Fibroblast of villous mesenchyme (primary cell): ENCODE measurements at places on chromosomes 3 and 15. TPM values are rescaled to one million over a fixed set of nuclear protein-coding genes. Genes with fewer than 3 reads are reported as not detected.

The MCF2L2 gene
- 0.43 and 0.64 TPM in 2 replicates for total RNA-seq

GRCh38 chr3:147940405-147941193 lies 531.4 kb downstream of the ZIC1 start:
- no peak for DNase-seq

- peak; percentile 52 for DNase-seq
Measured at GRCh38 chr15:37771465-37771864, 163.0 kb upstream of the TMCO5A start.

DNA sequence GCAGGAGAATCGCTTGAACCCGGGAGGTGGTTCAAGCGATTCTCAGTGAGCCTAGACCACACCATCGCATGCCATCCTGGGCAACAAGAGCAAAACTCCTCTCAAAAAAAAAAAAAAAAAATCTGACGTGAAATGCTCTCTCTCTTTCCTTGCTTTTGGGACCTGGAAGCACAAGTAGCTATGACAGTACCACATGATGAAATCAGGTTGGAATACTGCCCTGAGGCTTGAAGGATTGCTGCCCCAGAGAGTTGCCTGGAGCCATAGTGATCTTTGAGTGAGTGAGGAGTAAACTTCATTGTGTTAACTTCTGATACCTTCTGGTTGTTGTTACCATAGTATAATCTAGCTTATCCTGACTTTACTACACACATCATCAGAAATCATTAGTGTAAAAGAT lies 23.3 kb downstream of the AKAP13 start:
- DNase-seq: peak; percentile 64

The LAMB2 gene
- total RNA-seq: 369 and 378 TPM in 2 replicates

The ADAMTS17 gene
- total RNA-seq: under 0.01 and 0.32 TPM in 2 replicates

DNA sequence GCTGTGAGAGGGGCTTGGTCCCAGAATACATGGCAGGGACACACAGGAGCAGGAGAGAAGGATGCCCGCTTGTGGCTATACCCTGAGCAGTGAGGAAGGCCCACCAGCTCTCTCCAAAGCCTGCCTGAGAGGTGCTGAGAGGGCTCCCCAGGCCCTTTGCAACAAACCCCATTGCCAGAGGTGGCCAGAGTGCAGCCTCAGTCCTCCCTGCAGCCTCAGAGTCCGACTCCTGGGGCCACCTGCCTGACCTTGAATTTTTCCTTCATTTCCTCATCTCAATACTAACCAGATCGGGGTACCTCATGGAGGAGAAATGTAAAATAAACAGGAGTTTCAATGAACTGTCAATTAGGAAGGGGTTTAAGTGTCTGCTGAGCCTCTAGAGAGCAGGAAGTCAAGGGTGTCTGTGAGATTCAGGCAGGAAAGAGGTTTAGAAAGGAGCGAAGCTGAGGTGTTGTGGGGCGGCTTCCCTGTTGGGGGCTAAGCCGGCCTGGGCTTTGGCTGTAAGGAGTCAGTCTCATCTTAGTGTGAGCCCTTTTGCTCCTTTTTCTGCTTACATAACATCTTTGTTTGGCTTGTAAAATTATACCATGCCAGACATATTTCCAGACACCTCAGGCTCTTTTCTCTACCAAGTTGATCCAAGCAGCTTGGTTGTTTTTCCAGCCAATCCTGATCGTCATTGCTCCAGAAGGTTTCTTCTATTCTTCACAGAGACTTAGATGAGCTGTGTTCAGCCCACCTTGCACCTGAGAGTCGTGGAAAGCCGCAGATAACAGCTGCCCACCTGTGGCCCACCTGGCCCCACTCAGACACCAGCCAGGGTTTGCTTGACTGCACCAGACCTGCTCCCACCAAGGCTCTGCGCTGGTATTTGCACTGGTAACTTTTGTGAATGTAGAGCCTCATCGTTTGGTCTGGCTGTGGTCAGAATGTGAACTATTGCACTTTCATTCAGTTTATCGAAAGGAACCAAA lies 36.7 kb downstream of the CMTM7 start:
- DNase-seq: no peak

DNA sequence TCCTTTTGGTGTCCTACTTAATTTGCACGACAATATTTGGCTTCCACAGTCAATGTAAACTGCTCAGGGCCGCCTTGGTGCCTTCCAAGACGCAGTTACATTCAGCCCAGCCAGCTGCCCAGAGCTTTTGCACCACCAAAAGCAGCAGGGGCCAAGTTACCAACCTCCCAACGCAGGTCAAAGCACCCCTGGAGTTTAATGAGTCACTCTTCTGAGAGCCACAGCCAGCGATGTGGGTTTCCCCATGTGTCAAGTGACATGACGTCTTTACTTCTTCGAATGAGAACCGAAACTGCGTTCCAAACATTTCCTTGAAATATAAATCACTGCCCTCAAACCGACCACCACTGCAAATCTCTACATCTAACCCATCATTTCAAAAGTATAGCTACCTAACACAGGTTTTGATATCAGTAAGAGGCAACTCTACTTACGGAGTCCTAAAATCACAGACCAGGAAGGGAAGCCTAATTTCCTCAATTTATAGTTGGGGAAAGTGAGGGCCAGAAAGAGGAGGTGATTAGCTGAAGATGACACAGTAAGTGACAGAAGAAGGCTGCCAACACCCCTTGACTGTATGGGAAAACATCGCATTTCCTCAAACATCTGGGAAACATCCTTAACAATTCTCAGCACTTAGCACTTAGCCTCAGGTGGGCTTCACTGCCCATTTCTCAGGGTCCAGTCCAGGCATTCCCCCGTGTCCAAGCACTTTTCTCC lies 24.5 kb downstream of the MB21D2 start:
- peak; percentile 93 for DNase-seq

The SLC6A11 gene
- total RNA-seq: not detected in 2 replicates

- DNase-seq: peak; percentile 55
Measured at GRCh38 chr3:70840106-70840870, 527.9 kb upstream of the MDFIC2 start.

GRCh38 chr3:125125821-125126245 lies 70.0 kb upstream of the HEG1 start:
- peak; percentile 100 for DNase-seq

The CD276 gene
- 81.2 and 93.4 TPM in 2 replicates for total RNA-seq

The TMEM89 gene
- total RNA-seq: not detected in 2 replicates

The NR2E3 gene
- 0.86 and 0.97 TPM in 2 replicates for total RNA-seq

DNA sequence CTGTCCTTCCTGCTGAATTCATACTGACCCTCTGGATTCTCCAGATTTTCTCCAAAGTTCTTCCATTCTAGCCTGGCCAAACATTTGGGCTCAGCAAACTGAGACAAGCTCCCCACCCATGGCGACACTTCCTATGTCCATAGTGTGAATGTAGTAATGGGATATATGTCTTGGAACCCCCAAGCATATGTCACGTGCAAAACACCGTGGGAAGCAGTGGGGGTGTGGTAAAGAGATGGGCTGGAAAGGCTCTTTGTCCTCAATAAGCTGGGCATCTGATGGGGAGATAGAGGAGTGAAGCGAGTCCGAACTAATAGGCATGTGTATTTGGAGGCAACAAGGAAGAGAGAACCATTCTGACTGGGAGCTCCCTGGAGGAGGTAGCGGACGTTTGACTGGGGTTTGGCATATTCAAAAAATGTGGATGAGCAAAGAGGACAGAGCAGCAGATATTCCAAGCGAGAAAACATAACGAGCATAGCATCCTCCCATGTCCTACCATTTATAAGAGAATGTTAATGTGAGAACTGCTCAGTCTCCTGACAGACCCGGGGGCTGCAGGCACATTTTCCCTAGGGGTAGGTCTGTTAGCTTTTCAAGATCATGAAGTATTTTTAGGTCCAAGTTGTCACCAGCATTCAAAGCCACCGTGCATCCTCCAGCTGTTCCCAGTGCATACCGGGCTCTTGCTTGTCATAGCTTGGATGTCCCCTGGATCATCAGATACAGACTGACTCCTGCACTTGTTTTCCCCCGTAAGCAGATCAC lies 25.6 kb downstream of the TPM1 start:
- peak; percentile 24 for DNase-seq

GRCh38 chr3:32202496-32202895 lies 36.0 kb upstream of the CMTM8 start:
- DNase-seq: no peak

The CHST13 gene
- not detected in 2 replicates for total RNA-seq

DNA sequence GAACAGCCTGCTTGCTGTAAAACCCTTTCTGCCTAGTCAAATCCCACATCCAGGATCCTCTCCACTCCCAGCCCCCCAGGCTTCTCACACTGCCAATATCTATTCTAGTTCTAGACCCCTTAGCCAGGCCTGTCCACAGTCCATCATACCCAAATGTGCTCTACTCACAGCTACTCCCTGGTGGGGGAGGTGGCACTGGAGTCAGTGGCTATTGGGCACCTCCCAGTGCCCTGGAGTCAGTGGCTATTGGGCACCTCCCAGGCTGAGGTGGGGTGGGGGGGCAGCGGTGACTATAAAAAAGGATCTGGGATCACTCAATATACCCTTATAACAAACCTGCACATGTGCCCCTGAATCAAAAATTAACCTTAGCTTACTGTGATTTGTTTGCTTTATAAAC lies 773 bp upstream of the DISP2 start:
- no peak for DNase-seq

DNA sequence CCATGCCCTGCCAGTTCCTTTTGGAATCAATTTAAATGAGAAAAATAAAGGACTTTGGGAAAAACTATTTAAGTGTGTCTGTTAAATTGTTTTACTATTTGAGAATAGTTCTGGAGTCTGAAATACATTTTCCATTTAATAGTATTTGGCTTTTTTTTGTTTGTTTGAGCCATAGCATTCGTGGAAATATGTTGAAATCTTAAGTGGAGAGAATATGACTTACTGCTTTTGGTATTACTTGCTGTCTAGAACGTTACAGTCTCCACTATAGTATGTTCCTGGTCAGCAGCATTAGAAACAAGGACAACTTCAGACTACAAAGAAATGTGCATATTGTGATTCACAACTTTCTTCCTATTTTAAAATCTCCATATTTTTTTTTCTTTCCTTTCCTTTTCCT lies 179.4 kb downstream of the GHSR start:
- DNase-seq: no peak

DNA sequence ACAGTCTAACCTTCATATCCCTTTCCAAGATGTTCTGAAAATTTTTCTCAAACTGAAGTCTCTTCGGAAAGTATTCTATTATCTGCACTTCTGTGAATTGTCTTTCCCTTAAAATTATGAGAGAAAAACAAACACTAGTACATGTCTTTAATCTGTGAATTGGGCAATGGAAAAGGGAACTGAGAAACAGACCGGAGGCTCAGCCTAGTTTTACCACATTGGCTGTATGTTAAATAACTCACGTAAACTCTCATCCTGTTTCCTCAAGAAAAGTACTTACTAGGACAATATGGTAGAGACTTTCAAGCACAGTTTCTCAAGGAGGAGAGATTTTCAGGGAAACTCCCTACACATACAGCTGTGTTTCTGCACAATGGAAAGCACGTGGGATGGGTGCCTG lies 982.2 kb upstream of the SEMA6D start:
- no peak for DNase-seq

- peak; percentile 38 for DNase-seq
Measured at GRCh38 chr15:49628379-49628778, 7.5 kb downstream of the DTWD1 start.

DNA sequence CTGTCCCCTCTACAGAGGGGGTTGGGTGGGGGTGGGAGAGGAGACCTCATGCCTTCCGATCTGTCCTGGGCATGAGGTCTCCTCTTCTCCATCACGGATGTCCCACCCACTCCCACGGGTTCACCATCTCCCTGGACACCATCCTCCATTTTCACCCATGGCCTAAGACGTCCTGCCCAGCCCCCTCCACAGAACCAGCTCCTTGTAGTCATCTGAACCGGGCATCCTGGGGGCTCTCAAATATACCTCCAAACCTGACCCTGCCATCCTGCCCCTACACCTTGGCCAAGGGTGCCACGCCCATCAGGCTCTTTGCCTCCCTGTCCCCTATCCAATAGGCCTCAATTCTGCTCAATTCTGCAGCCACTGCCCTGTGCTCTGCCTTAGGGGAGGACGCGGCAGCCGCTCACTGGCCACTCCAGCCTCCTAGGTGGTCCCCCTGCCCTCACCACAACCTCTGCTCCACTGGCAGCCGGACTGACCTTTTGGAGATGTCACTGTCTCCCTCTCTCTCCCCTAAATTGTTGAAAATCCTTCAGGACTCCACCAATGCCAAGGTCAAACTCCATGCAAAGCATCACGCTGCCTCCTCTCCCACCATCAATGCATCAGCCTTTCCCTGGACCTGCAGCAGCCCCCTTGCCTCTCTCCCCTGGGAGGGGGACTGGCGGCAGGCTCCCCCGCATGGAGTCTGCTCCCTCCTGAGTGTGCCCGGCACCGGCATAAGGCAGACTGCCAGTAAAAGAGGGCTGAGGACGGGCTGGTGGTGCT lies 9.4 kb upstream of the ANPEP start:
- DNase-seq: no peak

GRCh38 chr3:149376718-149377407 lies 586 bp downstream of the TM4SF1 start:
- DNase-seq: no peak

The KLHL40 gene
- not detected in 2 replicates for total RNA-seq

The CPNE9 gene
- not detected in 2 replicates for total RNA-seq

- no peak for DNase-seq
Measured at GRCh38 chr15:28963711-28964081, 77.9 kb downstream of the APBA2 start.

DNA sequence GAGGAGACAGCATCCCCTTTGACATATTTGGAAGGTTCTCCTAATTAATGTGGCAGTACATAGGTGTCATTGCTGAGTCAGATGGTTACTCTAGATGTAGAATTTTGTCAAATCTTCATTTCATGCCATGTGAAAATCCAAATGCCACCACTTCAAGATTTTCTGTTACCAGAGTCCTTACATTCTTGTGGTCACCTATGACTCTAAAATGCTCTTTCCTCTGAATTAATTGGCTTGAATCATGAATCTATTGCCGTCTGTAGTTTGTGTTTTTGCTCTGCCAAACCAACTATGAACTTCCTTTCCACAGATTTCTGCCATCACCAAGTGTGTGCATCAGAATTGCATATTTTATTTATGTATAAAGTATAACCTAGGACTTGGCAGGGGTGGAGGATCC lies 269.4 kb upstream of the ZPLD1 start:
- DNase-seq: no peak

The CPB1 gene
- not detected in 2 replicates for total RNA-seq

DNA sequence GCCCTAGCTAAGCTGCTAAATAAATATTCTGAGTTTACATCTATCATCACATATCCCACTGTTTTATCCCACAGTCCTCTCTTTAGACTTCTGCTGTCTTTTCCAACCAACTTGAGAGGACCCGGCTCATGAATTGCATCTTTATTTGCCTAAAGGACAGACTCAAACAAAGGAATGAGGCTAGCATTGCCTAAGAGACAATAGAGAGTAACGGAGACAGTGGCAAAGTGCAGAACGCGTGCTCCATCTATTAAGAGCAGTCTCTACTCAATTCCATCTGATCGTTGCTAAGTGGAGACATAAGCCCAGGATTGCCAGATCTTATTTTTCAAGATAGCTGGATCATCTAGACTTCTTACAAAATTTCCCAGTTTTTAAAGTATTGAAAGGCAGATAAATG lies 2.3 kb downstream of the ADAMTSL3 start:
- no peak for DNase-seq

- DNase-seq: no peak
Measured at GRCh38 chr3:12239301-12239700, 49.6 kb upstream of the PPARG start.
